ENCODE measurements at places on chromosomes 7 and 10. TPM values are rescaled to one million over a fixed set of nuclear protein-coding genes. Genes with fewer than 3 reads are reported as not detected.

The IQUB gene
- 0.05 TPM for total RNA-seq

The GRM3 gene
- not detected for total RNA-seq

The SUN3 gene
- total RNA-seq, result not detected

DNA sequence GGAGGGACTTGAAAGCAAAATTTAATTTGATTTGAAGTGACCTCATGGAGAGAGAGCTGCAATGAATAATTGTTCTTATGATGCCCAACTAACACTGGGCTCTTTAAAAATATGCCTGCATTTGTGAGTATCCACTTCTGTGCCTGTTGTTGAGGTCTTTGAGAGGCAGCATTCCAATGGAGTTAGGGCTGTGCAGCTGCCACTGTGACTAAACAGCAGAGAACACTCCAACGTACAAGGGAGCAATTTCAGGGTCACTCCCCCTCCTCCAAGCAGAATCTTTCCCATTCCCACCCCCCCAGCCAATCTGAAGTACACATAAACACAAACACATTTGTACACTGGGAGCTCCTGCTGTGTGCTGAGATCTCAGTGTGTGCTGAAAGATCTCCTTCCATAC is 28.0 kb upstream of the GSAP start:
- H3K4me1 ChIP-seq, result peaks cover 6% of the 10 kb centered on the region
- H3K36me3 ChIP-seq, result no peaks in the 10 kb centered on the region
- H3K27me3 ChIP-seq, result peaks cover 3% of the 10 kb centered on the region
- no peak for DNase-seq

- peaks cover 82% of the 10 kb centered on the region for H3K36me3 ChIP-seq
- H3K27ac ChIP-seq, result peak overlapping the region; percentile 99
- no peaks in the 10 kb centered on the region for H3K27me3 ChIP-seq
- DNase-seq, result no peak
- peak overlapping the region; percentile 99 for H3K4me3 ChIP-seq
Measured at GRCh38 chr10:102153093-102153620, 968 bp downstream of the NOLC1 start.

DNA sequence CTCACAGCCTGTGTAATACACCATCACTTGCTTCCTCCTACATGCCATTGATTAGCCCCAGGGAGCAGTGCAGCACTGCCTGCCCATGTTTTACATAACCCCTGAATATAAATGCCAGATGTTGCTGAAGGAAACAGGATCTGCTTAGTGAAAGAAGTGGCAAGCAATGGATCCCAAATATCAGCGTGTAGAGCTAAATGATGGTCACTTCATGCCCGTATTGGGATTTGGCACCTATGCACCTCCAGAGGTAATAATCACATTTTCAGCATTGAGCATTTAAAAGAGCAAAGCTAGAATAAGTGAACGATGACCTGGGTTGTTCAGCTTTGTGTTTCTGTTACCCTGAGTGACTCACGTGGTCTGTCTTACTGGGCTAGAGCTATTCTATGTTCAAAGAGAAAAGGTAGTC is at the start of gene AKR1C4:
TSS of gene AKR1C4 (plus strand) at position 136 of the 412 bp plus-strand sequence. CDS start at position 167, 31 bp downstream.
- no peaks in the 10 kb centered on the region for H3K36me3 ChIP-seq
- no peak within 1 kb of the TSS for H3K4me3 ChIP-seq
- DNase-seq, result no peak
- peaks cover 3% of the 10 kb centered on the region for H3K27me3 ChIP-seq

DNA sequence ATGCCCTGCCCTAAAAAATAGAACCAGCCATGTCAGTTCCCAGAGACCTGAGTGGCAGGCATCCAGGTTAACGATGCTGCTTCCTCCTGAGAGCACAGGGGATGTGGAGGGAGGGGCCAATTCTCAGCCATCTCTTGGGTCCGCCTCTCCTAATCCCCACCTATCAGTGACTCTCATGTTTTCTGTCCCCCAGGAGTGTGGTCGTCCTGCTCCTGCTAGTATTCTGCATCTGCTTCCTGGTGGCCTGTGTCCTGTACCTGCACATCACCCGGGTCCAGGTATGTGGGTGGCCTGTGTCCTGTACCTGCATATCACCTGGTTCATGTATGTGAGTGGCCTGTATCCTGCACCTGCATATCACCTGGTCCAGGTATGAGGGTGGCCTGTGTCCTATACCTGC is 105.3 kb downstream of the ADCY1 start:
- H3K27ac ChIP-seq, result no peak overlapping the region
- no peaks in the 10 kb centered on the region for H3K4me1 ChIP-seq
- no peaks in the 10 kb centered on the region for H3K36me3 ChIP-seq
- DNase-seq, result no peak
- H3K4me3 ChIP-seq, result no peak overlapping the region

The COL17A1 gene
- total RNA-seq, result not detected

The CTAGE8 gene
- total RNA-seq, result 1.9 TPM

The JAZF1 gene
- 6.9 TPM for total RNA-seq

DNA sequence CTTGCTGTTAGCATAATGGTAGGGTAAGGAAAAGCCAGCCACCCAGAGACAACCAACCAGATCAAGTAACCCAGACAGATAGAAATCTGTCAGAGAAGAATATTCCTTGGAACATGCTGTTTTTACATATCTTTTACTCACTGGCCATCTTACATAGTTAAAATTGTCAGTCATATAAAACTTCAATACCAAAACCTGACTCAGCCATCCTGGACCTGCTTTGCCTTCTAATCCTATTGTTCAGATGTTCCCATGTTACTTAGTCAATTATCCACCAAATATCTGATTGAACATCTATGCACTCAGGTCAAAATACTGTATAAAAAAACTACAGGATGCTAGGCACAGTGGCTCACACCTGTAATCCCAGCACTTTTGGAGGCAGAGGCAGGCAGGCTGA is 466.5 kb upstream of the NRP1 start:
- no peak for DNase-seq
- H3K4me1 ChIP-seq, result no peaks in the 10 kb centered on the region
- H3K27ac ChIP-seq, result no peak overlapping the region
- no peaks in the 10 kb centered on the region for H3K27me3 ChIP-seq
- no peaks in the 10 kb centered on the region for H3K36me3 ChIP-seq
- H3K4me3 ChIP-seq, result no peak overlapping the region

- no peak overlapping the region for H3K4me3 ChIP-seq
- H3K4me1 ChIP-seq, result peaks cover 3% of the 10 kb centered on the region
- DNase-seq, result no peak
- H3K27me3 ChIP-seq, result no peaks in the 10 kb centered on the region
- H3K36me3 ChIP-seq, result no peaks in the 10 kb centered on the region
Measured at GRCh38 chr7:17774248-17774647, 166.0 kb downstream of the SNX13 start.

The CACNB2 gene
- total RNA-seq, result not detected

The FKBP6 gene
- total RNA-seq, result not detected

DNA sequence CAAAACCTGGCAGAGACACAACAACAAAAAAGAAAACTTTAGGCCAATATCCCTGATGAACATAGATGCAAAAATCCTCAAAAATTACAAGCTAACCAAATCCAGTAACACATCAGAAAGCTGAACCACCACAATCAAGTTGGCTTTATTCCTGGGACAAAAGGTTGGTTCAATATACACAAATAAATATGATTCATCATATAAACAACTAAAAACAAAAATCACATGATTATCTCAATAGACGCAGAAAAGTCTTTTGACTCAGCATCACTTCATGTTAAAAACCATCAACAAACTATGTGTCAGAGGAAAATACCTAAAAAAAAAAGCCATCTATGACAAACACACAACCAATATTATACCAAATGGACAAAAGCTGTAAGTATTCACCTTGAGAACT is 283.5 kb downstream of the THSD7A start:
- H3K36me3 ChIP-seq, result no peaks in the 10 kb centered on the region
- H3K27ac ChIP-seq, result no peak overlapping the region
- H3K4me3 ChIP-seq, result no peak overlapping the region
- no peaks in the 10 kb centered on the region for H3K4me1 ChIP-seq

The ANKRD2 gene
- total RNA-seq, result not detected

GRCh38 chr7:832167-832967 is at the start of gene SUN1:
Gene SUN1, plus strand, starts transcription at chr7:832476. Its CDS starts 49 bp downstream, at chr7:832525.
- peak; percentile 84 for DNase-seq
- peaks cover 61% of the 10 kb centered on the region for H3K4me1 ChIP-seq
- peaks cover 10% of the 10 kb centered on the region for H3K36me3 ChIP-seq
- H3K27ac ChIP-seq, result peak within 1 kb of the TSS; percentile 98
- H3K27me3 ChIP-seq, result no peaks in the 10 kb centered on the region

- no peak overlapping the region for H3K4me3 ChIP-seq
- DNase-seq, result no peak
- peaks cover 4% of the 10 kb centered on the region for H3K27me3 ChIP-seq
Measured at GRCh38 chr7:135792363-135792668, 43.7 kb upstream of the FAM180A start.

DNA sequence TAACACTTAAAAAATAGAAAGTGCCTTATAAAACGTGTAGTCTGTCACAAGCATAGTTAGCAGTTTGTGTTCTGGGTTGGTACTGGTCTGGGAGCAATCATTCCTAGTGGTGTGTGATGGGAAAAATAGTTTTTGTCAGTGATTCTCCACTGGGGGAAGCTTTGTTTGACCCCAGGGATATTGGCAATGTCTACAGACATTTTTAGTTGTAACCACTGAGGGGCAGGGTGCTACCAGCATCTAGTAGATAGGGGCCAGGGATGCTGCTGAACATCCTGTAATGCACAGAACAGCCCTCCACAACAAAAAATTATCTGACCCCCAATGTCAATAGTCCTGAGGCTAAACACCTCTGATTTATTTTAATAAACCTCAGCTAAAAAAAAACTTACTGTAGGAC is 51.6 kb upstream of the CREB5 start:
- no peak for DNase-seq
- no peak overlapping the region for H3K27ac ChIP-seq
- H3K36me3 ChIP-seq, result peaks cover 2% of the 10 kb centered on the region
- no peaks in the 10 kb centered on the region for H3K4me1 ChIP-seq
- H3K27me3 ChIP-seq, result peaks cover 14% of the 10 kb centered on the region
- H3K4me3 ChIP-seq, result no peak overlapping the region

DNA sequence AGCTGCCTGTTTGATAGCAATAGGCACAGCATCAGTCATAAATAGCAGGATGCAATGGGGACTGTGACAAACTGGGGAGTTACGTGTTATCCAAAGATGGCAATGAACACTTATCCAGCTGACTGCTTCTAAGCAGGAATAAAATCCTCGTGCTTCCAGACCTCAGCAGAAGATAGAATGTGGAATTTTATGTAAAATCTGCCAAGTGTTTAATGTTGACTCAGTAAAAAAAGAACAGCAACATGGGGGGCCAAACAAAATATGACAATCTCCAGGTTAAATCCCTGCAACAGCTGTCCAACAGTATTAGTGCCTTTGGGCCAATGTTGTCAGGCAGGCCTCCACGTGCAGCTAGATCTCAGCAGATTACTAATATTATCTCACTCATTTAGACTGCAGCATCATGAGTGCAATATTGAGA is 127.3 kb downstream of the SEMA3C start:
- no peak for DNase-seq
- no peak overlapping the region for H3K27ac ChIP-seq
- H3K4me3 ChIP-seq, result no peak overlapping the region

- peaks cover 16% of the 10 kb centered on the region for H3K36me3 ChIP-seq
- H3K4me3 ChIP-seq, result no peak overlapping the region
- peaks cover 27% of the 10 kb centered on the region for H3K4me1 ChIP-seq
- no peaks in the 10 kb centered on the region for H3K27me3 ChIP-seq
Measured at GRCh38 chr10:93463723-93464476, 18.2 kb downstream of the MYOF start.

The HOXA3 gene
- not detected for total RNA-seq

- DNase-seq, result no peak
- no peak overlapping the region for H3K27ac ChIP-seq
- no peak overlapping the region for H3K4me3 ChIP-seq
- peaks cover 7% of the 10 kb centered on the region for H3K4me1 ChIP-seq
Measured at GRCh38 chr10:101308051-101308450, 45.9 kb upstream of the BTRC start.

DNA sequence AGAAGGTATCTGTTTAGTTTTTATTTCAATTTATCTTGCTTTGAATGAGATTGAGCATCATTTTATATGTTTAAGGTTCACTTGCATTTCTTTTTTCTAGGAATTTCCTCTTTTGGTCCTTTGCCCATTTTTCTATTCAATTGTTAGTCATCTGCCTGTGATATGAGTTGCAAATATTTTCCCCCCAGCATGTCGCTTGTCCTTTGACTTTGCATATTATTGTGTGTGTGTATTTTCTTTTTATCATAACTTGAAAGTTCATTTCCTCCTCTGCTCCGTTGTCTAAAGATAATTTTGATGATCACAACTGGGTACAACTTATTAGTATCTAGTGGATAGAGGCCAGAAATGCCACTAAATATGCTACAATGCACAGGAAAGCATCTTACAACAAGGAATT is 132.7 kb upstream of the MDFIC start:
- no peak for DNase-seq
- H3K36me3 ChIP-seq, result peaks cover 3% of the 10 kb centered on the region
- peaks cover 55% of the 10 kb centered on the region for H3K4me1 ChIP-seq

GRCh38 chr10:132611986-132612385 is 74.4 kb downstream of the INPP5A start:
- DNase-seq, result peak; percentile 51
- no peak overlapping the region for H3K27ac ChIP-seq
- H3K36me3 ChIP-seq, result peaks cover 12% of the 10 kb centered on the region

- H3K4me1 ChIP-seq, result no peaks in the 10 kb centered on the region
- no peak for DNase-seq
- no peaks in the 10 kb centered on the region for H3K36me3 ChIP-seq
- H3K27ac ChIP-seq, result no peak overlapping the region
Measured at GRCh38 chr10:60757420-60757895, 20.8 kb upstream of the CDK1 start.

DNA sequence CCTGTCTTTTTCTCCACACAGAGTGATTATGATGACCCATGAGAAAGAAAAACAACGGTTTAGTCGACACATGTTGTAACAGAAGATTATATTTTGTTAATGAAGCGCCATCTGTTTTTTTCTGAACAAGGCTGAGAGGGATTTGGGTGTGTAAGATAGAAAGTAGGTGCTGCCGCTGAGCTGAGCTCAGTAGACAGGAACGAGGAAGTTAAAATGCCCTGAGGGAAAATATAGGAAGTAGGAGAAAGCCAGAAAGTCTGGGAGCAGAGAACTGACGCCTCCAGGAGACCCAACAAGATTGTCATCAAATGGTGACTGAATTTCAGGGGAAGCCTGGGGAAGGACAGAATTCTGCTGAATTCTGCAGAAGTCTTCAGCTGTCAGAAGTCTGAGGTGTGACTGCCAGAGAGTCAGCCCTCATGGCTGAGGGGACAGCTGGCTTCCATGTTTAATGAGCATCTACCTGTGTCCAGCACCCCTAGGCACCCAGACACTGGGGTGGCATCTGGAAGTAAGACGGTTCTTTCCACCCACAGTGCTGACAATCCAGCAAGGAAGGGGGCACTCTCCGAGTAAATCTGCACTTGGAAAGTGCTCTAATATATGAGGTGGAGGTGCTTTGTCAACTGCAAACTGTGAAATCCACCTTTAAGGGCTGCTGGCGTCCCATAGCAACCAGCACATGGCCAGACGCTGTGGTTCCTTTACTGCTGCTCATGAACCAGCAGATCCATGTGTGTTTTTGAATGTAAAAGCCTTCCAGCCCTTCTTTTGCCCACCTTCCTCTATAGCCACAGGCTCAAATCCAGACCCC is 12.5 kb upstream of the TSPAN15 start:
- H3K27ac ChIP-seq, result no peak overlapping the region
- no peak overlapping the region for H3K4me3 ChIP-seq
- peaks cover 5% of the 10 kb centered on the region for H3K27me3 ChIP-seq
- no peaks in the 10 kb centered on the region for H3K4me1 ChIP-seq

The SLC18A2 gene
- 0.14 TPM for total RNA-seq
